ENCODE measurements at places on chromosomes 6 and 20.

GRCh38 chr6:40244699-40245098 is 310.4 kb upstream of the MOCS1 start:
- no peak for DNase-seq

DNA sequence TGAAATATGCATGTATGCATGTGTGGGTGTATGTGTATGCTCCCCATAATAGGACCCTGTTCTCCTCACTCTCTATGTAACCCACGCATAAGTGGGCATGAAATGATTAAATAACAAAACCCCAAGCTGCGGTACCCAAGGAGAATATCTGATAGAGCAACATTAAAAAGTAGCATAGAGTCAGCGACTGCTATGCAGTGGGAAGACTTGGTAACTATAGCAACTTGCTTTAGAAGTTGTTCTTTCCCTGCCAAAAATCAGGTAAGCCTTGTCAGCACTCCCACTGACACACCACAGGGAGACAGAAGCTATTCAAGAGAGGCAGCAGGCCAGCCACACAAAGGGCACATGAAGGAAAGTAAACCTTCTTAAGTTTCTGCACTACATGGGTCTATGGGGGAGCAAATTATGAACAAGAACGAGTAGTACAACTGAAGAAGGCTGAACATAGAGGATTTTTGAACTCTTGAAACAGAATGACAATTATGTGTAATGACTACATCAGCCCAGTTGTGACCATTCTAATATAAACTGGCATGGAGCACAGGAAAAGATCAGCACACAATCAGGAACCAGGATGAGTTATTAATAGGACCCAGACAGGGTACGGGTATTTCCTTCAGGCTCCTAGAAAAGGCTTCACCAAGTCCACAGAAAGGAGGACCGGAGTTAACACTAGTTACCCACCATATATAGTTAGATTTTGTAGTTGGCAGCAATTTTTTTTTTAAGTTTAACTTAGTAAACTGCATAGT is 89.9 kb downstream of the GPR6 start:
- DNase-seq, result peak; percentile 19

GRCh38 chr6:40362859-40363258 is 224.3 kb downstream of the LRFN2 start:
- no peak for DNase-seq

GRCh38 chr6:11393713-11394627 is 143.6 kb upstream of the TMEM170B start:
- DNase-seq, result no peak

GRCh38 chr20:8394308-8394945 is 262.4 kb downstream of the PLCB1 start:
- no peak for DNase-seq

GRCh38 chr6:40968620-40969164 is 70.3 kb downstream of the UNC5CL start:
- no peak for DNase-seq

GRCh38 chr6:154800338-154800737 is 67.1 kb downstream of the SCAF8 start:
- DNase-seq, result no peak

DNA sequence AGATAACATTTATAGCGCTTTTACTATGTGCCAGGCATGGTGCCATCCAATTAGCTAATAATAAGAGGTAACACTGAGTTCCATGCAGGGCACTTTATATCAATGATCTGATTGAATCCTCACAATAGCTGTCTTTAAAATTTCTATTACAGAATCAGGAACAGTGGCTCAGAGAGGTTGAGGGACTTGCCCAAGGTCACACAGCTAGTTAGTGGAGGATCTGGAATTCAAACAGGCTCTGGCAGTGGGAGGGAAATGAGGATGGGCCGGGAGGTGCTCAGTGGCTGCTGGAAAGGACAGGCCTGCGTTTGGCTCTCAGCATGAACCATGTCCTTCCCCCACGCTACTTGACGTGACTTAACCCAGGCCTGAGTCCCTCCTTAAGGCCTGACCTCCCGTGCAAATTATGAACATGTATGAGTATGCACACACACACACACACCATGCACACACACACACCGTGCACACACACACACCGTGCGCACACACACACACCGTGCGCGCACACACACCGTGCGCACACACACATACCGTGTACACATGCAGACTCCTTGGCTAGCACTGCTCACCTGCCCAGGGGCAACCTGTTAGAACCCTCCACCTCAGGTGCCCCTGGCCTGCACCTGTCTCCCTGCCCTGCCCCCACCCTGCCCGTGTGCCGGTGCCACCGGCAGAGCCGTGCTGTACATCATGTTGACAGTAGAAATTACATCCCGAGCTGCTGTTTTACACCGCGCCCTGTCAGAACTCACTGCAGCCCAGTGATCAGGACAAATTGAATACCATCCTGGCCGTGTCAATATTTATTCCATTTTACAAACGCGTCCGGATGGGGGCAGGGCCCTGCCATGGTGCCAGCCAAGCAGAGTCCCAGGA is 43.7 kb downstream of the CDH22 start:
- no peak for DNase-seq

GRCh38 chr6:107353773-107354382 is 105.5 kb downstream of the PDSS2 start:
- DNase-seq, result no peak
